ENCODE measurements at places on chromosomes 12 and 14.

GRCh38 chr14:82075566-82075965 is 541.9 kb upstream of the SEL1L start:
- DNase-seq: peak; percentile 22

DNA sequence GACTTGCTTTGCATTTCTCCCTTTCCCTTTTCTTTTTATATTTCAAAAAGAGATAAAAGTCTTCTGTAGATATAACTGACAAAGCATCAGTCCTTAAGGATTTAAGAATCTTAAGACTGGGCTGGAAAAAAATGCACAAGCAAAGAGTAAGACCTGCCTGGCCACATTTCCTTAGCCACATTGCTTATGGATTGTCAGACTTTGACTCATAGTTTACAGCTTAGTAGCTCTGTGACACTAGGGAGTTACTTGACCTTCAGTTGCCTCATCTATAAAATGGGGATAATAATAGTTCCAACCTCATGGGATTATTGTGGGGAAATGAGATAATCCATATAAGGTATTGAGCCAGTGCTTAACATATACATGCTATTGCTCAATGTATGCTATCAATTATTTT is 66.4 kb upstream of the STK38L start:
- peak; percentile 95 for DNase-seq

DNA sequence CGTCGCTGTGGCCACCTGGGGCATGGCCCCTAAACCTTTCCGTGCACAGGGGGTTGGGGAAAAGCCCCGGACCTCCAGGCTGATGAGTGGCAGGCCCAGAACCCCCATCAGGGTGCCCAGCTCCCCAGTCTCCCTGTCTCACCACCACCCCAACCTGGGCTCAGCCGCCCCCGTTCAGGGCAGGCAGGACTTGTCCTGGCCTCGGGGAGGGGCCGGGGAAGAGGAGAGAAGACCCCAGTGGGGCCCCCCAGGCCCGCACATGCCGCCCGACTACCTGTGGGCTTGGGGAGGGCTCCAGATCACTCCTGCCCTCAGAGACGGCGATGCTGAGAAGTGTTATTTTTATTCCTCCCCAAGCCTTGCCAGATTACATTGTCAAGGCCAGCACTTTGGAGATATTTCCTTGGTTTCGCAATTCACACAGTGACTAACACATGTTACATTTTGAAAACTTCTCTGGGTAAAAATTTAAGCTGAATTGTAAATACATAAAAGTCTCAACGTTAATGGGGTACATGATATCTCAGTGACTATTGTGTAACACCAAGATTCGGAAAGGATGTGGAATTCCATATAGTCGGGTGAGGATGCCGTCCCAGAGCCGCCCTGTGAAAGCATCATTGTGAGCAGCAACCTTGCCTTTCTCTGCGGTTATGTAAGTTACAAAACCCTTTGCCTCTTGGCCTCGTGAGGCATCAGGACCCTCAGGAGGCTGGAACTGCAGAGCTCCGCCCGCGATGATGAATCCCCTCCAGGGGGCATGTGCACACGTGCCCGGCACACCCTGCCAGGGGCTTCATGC is 85.6 kb upstream of the DIO3 start:
- peak; percentile 35 for DNase-seq

DNA sequence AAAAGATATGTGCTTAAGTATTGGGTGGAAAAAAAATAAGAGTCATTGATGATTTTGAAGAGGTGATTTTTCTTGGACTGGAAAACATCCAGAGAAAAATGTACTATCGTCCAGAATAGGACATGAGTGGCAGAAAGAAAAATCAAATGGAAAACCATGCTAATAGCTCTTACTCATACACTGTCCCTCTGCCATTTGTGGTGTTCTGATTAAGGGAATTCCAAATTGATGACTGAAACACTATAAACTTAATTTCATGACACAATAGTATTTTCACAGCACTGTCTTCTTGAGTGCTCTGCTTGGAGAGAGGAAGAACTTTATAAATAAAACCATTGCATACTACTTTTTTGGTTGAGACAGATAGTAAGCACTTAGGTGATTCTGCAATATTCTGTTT is 72.4 kb downstream of the USP15 start:
- peak; percentile 79 for DNase-seq

DNA sequence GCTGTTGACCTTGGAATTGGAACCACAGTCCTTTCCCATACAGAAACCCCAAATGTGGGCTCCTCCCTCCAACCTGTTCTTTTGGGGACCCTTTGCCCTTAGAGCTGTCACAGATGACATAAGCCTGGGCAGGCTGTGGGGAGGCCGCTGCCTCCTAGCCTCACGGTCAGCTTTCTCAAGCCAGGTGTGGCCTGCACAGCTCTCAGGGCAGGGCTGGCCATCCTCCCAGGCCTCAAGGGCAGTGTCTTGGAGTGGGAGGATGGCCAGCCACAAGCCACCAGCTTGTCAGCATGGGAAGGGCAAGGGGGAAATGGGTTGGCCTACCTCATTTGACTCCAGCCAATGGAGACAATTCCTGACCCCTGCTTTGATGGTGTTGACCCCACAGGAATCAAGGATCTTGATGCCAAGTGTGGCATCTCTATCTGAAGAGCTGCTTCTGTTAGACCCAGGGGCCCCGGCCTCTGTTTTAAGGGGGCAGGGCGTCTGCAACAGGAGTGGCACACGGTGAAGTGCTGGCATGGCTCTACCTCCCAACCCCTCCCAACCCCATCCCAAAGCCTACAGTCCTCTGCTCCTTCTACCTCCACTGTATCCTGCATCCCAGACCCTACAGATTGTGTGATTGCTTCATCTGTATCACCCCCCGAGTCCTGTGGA is 11.5 kb downstream of the CBLN3 start:
- no peak for DNase-seq

GRCh38 chr12:9925705-9926393 is 6.3 kb downstream of the CLEC2A start:
- DNase-seq: peak; percentile 24

GRCh38 chr12:57817261-57817989 is 1.1 kb downstream of the AVIL start:
- DNase-seq: no peak

GRCh38 chr14:42624980-42625761 is 1018.5 kb downstream of the LRFN5 start:
- DNase-seq: no peak

DNA sequence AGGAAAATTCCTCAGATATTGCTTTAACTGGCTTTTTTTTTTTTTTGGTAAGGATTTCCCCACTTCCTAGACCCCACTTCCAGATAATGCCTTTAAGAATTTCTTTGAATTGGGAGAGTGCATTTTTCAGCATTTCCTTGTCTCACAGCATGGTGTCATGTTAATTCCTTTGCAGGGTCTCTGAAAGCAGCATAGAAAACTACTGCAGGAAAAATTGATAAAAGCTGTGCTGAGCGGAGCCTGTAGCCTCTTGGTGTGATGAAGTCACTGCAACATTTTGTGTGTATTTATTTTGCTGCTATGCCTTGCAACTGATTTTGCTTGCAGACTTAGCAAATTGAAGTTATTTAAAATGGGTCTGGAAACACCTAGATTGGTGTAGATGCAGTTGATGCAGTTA is 2.7 kb downstream of the ANO4 start:
- DNase-seq: no peak

GRCh38 chr12:53205747-53206419 is 1.2 kb downstream of the ITGB7 start:
- DNase-seq: peak; percentile 86

DNA sequence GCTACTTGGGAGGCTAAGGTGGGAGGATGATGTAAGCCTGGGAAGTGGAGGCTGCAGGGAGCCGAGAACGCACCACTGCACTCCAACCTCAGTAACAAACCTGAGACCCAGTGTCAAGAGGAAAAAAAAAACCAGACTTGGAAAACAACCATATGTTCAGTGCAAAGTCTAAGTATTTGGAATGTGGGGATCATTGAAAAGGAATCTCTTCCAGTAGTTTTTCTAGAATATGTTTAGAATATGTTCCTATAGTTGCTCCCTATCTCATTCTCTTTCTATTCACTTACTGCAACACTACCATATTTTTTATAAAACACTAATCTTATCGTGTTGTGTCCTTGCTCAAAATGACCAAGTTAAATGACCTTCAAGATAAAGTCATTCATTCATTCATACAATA is 423.5 kb upstream of the SOX5 start:
- no peak for DNase-seq

DNA sequence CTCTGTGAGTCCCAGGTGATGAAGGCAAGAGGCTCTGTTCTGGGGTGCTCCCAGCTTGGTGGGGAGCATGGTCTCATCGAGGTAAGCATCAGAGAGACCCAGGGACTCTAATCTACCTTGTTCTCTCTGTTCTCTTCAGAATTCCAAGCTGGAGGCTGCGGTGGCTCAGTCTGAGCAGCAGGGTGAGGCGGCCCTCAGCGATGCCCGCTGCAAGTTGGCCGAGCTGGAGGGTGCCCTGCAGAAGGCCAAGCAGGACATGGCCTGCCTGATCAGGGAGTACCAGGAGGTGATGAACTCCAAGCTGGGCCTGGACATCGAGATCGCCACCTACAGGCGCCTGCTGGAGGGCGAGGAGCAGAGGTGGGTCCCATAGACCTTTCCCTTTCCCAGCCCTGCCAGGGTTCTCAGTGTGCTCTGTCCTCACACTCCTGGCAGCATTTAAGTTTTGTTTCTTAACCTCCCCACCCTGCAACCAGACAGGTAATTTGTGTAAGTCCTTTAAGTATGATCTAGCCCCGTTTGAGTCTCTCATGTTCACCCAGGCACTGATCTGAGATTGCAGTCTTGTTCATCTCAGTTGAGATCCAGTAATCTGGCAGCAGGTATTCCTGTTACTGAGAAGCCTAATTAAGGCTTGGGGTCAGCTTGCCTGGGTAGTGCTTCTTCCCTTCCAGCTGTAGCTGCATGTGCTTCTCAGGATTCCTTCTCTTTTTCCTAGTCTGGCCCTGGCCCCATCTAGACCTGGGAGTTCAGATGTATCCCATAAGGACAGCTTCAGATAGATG is 14.8 kb upstream of the KRT81 start:
- DNase-seq: no peak

GRCh38 chr12:83432176-83432719 is 745.5 kb downstream of the TMTC2 start:
- no peak for DNase-seq

GRCh38 chr14:72503696-72504368 is 390.1 kb downstream of the DPF3 start:
- peak; percentile 54 for DNase-seq

DNA sequence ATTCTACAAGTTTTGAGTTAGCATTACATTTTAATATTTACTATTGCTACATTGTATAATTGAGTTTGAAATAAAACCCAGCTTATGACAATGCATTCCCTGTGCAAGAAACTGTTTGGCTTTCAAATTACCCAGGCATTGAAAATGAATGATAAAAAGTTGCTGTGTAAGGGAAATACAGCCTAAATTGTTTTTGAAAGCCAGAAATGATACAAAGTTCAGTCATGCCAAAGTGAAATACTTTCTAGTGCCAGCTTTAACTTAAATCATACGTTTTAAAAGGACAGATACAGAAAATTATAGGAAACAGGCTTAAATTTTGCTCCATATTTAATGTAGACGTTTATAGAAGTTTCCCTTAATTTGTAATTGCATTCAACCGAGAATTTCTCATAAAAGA is 2.8 kb downstream of the MGAT2 start:
- DNase-seq: no peak

- no peak for DNase-seq
Observed at GRCh38 chr12:81162391-81163136, 84.7 kb downstream of the ACSS3 start.

GRCh38 chr14:76830556-76830955 is 4.3 kb downstream of the LRRC74A start:
- DNase-seq: no peak

- peak; percentile 76 for DNase-seq
Observed at GRCh38 chr12:11762723-11763326, 113.4 kb downstream of the ETV6 start.

GRCh38 chr14:76919431-76920330 is 93.5 kb downstream of the LRRC74A start:
- DNase-seq: peak; percentile 95

GRCh38 chr14:60926002-60926401 is 54.9 kb downstream of the TRMT5 start:
- DNase-seq: no peak

- no peak for DNase-seq
Observed at GRCh38 chr14:79601579-79601978, 609.7 kb downstream of the DIO2 start.

DNA sequence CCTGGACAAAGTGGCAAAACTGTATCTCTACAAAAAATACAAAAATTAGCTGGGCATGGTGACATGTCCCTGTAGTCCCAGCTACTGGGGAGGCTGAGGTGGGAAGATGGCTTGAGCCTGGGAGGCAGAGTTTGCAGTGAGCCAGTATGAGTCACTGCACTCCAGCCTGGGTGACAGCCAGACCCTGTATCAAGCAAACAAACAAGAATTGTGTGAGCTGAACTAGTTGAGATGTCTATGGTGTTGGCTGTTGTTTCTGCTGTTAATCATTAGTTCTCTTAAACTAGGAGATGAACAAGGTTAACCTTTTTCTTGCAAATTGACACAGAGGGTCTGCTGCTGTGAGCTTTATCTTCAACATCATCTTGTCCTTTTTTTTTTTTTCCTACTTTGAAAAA is 23.6 kb downstream of the RASSF3 start:
- peak; percentile 74 for DNase-seq

GRCh38 chr12:113191227-113191626 is 5.7 kb downstream of the RITA1 start:
- DNase-seq: no peak

DNA sequence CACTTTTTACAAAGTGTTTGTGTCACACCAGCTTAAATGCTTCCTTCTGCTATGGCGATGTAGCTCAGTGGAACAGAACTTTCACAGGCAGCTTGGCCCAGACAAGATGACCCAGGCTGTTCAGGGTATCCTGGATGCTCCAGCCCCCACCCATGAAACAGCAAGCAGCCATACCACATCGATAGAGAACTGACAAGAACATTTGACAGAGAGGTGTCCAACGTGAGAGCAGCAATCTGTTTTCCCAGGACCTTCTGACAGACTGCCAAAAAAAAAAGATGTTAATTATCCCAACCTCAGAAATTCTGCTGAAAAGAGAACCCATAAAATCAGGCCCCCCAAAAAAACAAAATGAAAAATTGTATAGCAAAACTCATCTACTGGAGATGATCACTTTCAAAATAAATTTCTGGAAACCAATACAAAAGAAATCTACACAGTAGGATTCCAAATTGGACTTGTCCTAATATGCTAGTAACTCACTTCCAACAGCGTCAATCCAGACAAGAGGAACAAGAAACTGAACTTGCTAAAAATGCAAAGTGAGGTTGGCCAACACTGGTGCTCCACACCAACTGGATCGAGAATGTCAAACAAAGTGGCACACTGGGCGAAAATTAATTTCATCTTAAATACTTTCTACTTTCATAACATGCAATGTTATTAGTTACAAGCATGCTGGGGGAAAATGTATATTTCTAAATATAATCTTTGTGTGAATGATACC is 118.8 kb downstream of the DPF3 start:
- DNase-seq: no peak

DNA sequence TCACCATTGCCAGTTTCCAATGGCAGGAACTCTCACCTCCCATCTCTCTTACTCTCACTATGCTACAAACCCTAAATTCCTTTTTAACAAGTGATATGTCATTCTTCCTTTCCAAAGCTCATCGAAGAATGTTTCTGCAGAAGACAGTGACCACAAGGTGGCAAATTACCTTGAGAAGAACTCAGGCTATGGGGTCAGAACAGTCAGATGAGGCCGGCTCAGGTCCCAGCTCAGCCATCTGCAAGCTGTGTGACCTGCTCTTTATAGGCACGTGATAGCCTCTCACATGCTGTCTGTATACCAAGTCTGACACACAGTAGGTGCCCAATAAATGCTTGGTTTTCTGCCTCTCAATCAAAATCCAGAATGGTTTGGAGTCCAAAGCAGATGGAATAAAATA is 80.7 kb downstream of the FOXN3 start:
- DNase-seq: no peak

GRCh38 chr12:53482626-53483168 is 16.6 kb downstream of the MAP3K12 start:
- no peak for DNase-seq
